T47D (cell line): ENCODE measurements at places on chromosomes 7 and 10.
A peak's percentile ranks its signal among the peaks of the same experiment; 100 is the strongest.

GRCh38 chr10:100020886-100021253 is 11.1 kb upstream of the DNMBP start:
- no peak for DNase-seq

DNA sequence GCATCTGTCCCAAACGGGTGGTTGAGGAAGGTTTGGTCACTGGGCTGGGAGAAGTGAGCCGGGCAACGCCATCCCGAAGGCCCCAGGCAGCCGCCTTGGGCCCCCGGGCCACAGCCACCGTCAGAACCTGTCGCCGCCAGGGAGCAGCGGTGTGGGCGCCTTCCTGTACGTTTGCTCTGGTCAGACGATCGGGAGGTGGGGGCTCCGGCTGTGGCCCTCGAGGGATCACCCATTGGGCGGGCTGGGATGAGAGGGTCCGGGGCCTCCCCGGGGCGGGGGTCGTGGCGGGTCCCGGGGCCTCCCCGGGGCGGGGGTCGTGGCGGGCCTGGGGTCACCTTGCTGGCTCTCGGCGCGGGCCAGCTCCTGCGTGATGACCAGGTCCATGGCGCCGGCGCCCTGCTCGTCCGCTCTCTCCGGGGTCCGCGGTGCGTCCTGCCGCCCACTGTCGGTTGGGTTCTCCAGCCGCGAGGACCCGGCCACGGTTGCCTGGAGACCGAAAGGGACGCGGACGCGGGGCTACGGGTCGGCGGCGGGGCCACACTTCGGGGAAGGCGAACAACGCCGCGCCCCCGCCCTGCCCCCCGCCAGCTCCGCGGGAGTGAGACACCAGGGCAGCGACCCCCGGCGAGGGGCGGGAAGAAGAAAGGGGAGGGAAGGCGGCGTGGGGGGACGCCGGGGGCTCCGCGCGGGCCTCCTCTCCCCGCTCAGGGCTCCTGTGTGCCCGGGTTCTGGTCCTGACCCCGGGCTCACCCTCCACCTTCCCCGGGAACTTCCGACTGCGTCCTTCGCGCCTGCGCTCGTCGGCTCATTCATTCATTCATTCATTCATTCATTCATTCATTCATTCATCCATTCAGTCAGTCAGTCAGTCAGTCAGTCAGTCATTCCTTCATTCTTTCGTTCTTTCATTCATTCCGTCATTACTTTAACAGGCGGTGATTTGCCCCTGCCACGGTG is at the start of gene CFAP46:
Gene CFAP46 (minus strand): TSS at position 470 of the 957 bp plus-strand sequence. CDS start 86 bp downstream, at position 384.
- DNase-seq: no peak

DNA sequence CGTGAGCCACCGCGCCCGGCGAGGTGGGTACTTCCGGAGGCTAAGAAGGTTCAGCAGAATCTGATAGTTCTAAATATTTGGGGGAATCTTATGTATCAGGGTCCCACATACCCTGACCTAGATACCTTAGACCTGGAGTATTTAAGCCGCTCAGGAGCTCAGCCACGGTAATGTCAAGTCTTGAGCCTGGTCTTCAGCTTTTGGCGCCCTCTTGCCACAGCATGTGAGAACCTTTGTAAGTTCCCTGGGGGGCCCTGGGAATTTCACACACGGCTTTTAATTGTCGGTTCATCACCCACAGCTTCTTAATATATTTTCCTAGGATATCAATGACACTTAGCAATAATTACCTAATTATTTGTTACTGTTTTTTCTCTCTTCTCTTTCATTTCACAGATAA is 324.3 kb upstream of the GALNT17 start:
- DNase-seq: no peak

DNA sequence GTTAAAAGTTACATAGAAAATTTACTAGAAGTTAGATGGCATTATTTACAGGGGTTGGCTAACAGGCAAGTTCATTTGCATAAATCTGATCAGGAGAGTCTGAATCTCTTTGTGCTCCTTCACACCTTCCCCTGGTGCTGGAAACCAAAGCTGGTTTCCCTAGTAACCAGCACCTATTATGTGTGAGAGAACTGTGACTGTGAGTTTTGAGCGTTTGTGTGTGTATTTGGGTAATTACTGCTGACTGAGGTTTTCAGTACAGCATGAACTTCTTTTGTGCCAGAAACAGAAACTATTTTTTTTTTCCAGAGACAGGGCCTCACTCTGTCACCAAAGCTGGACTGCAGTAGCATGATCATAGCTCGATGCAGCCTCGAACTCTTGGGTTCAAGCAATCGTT is 10.3 kb upstream of the IFIT1B start:
- DNase-seq: no peak

DNA sequence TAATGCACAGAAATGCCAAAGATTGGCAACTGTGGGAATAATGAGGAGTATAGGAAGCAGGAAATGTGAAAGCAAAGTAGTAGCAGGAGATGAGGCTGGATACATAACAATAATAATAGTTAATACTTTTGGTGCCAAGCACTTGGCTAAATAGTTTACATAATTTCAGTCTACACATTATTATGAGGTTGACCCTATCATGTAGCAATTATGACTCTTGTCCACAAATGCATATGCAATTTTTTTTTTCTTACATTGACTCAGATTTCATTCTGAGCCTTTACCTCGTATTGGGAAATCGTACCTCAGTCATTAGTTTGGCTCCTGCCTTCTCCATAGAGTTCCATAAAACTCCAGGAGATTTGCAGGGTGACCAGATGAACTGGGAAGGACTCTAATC is 219.9 kb downstream of the SUGCT start:
- DNase-seq: no peak

DNA sequence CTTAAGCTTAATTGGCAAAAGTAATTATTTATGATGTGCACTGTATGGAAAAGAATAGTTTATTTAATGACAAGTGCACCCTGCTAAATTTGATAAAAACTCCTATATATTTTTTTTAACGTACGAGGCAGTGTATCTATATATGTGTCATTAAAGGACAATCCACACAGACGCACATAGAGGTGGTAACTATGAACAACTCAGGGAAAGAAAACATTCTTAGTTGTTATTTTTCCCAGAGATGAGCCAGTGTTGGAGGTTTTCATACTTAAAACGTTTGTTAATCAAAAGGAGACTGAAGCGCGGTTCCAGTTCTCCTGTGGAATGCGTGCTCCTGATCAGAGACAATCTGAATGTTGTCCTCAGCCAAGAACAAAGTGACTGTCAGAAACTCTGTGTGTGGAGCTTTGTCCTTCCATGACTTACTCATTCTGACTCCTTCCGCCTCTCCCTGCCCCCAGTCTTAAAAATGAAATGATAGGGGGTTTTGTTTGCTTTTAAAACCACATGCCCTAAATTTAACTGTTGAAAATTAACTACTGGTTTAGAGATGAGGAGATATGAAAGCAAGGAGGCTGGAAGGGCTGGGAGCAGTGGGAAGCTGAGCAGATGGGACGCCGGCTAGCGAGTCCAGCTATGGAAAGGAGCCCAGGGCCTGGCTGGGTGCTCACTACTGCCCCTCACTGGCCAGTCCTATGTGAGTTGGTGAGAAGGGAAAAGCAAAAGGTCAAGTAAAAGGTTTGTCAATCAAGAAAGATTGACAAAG is 99.6 kb downstream of the SVIL start:
- peak; percentile 31 for DNase-seq

GRCh38 chr10:77983384-77984341 is 45.7 kb downstream of the POLR3A start:
- DNase-seq: no peak

GRCh38 chr10:6978187-6978627 is 398.1 kb upstream of the PRKCQ start:
- DNase-seq: no peak

DNA sequence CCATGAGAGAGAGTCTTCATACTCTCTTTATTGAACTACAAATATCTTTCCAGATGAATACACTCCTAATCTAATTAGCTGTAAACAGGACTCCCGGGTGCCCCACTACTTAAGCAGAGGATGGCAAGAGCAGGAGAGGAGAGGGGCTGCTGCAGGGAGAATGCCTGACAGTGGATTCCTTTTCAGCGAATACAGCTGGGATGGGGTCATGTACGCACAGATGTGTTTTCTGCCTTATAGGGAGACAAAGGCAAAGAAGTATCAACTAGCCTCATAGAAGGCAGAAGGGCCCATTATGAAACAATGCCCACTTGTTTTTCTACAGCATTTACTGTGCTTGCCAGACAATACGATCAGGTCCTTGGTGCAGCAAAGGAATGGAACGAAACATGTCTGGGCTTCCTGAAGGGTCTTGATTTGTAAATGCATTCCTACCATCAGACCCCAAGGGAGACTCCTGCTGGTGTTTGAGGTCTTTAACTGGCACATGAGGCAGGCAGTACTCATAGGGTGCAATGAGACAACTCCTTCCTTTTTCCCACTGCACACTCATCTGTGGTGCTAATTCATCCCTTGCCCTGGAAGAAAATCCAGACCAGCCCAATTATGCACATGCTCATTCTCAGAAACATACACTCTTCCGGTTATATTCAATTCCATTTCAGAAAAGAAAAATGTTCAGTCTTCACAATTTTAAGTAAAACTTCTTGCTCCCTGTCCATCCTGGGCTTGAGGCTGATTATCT is 117.1 kb downstream of the AOAH start:
- no peak for DNase-seq

DNA sequence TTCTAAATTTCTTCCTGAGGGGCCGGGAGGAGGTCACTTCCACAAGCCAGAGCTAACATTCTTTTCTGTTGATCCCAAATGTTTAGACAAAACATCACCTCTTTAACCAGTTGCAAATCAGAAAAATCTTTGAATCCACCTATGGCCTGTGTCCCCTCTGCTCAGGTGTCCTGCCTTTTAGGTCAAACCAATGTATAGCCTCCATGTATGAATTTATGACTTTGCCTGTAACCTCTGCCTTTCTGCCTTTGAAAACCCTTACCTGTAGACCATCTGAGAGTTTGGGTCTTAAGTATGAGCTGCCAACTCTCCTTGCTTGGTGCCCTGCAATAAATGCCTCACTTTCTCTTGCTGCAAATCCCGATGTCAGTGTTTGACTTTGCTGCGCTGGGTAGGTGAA is 44.1 kb upstream of the MSRB2 start:
- DNase-seq: no peak

DNA sequence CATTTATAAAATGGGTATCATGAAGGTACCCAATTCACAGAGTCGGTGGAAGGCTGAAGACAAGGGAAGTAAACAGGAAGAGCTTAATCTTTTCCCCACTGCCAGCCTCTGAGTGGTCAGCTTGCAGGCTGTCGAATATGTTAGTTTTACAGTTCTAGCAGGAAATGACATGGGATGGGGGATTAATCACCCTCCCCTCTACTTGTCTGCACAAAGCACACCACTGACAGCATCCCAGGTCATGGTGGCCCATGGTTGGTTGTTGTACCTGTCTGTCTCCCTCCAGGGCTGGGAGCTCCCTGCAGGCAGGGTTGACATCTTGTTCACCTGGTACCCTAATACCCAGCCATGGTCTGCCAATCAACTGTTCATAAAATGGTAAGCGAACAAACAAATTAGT is 55.6 kb downstream of the GRB10 start:
- no peak for DNase-seq

- peak; percentile 60 for DNase-seq
These were observed 129.2 kb downstream of the CUL2 start for GRCh38 chr10:34960983-34961382.

DNA sequence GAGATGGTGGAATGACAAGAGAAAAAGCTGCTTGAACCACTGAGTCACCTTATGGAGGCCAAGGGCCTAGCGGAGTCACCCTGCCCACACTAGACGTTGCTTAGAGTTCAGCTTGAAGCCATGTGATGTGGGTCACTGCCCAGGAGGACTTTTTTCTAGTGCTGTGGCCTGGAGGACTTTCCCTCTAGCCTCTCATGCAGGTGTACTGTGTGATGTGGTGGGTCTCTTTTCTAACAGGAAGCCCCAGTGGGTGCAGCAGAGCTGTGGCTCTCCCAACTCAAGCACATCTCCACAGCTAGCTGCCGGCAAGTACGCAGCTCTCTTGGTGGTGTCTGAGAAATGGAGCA is 13.6 kb downstream of the POR start:
- no peak for DNase-seq
